Stimulated activated CD8-positive, alpha-beta memory T cell treated with anti-CD3 and anti-CD28 coated beads, Interleukin-12 subunit alpha, Interleukin-12 subunit beta, amount 100 ng/mL, for 1 hour (primary cell): ENCODE measurements at places on chromosomes 2 and 18.

DNA sequence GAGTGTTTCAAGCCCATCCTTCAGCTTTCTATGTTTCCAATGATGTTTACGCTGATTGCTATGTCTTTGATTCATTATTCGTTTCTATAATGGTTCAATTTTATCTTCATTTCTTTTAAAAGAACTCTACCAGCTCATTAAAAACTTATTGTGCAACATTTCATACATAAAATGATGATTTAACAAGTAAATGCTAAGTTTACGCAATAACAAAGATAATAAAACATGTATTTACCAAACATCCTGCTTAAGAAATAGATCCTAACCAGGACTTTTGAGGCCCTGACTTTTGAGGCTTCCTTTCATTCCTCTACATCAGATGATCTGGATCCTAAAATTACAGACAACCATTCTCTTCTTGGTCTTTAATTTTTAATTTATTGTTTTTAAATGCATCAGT, 86.5 kb upstream of the DLGAP1 start:
- DNase-seq: no peak

- DNase-seq: no peak
Observed at GRCh38 chr2:205982776-205983327, 103.1 kb downstream of the INO80D start.

GRCh38 chr2:10331027-10331701, 28.5 kb downstream of the HPCAL1 start:
- peak; percentile 47 for DNase-seq

GRCh38 chr2:24613154-24613814, 122.2 kb downstream of the NCOA1 start:
- peak; percentile 5 for DNase-seq

- no peak for DNase-seq
Observed at GRCh38 chr2:60311524-60311923, 241.9 kb downstream of the BCL11A start.

- no peak for DNase-seq
Observed at GRCh38 chr2:219531639-219532377, 11.8 kb downstream of the CHPF start.

DNA sequence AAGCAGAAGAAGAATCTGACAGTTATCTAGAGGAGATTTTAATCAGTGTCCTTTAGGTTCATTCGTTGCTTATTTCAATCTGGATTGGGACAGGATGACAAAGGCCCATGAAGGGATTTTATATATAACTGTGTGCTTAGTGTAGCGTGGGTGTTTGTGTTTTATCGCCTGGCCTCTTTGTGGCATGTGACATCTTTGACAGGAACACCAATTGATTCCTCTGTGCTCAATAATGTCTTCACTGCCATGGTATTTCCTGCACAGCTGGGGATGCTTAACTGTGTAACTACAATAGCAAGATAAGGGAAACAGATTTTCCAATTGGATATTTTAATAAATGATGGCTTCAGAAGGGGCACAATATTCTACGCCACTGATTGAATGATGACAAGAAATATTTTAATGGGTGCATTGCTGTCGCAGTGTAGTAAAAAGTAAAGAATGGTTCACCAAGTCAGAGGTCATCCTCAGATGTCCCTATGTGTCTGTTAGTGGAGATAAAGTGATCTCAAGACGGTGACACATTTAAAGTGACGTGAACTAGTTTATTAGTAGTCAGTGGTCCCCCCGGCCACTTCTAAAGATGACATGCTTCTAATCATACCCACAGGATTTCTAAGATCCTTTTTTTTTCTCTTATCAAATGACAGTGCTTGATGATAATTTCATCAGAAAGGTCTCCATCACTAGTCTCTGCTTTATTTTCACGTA, 160.4 kb downstream of the AGAP1 start:
- no peak for DNase-seq

- no peak for DNase-seq
Observed at GRCh38 chr18:46070815-46071652, 1.0 kb downstream of the PSTPIP2 start.

- DNase-seq: no peak
Observed at GRCh38 chr2:215410932-215411285, 25.0 kb downstream of the FN1 start.

- no peak for DNase-seq
Observed at GRCh38 chr2:95265182-95265581, 9.1 kb upstream of the PROM2 start.

DNA sequence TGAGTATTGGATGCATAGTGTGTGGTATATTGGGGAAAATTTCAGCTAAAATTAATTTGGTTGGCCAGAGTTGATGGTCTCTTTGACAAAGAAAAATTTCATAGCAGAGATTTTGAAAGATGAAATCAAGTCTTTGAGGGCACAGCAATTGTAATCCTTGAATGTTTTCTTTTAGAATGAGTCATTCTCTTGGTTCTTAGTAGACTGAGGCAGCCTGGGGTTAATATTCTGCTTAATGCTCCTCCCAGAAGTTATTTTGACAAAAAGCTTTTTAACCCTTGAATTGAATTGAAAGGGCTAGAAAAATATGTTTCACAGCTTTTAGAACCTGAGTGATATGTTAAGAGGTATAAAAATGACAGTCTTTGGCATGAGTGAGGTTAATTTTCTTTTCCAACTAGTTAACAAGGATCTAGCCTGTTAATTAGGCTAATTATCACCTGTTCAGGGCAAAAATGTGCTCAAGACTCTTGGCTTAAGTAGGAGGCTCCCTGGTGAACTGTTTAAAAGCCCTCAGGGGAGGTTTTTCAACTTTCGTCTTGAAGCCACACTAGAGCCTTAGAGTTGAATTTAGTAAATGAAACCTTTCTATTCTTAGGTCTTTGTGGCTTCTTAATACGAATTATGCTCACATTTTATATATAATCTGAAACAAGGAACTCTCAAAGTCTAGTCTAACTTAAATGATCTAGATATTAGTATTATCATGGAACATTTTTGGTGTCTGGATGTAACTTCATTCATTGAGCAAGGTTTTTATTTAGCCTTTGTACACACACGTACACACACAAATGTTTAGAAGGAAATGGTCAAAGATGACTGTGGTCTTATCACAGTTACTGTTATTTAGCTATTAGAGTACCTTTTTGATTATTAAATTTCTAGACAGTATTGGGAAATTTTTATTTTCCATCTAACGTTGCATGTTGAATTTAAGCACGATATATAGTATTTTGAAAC, 272.5 kb downstream of the ZNF407 start:
- DNase-seq: no peak

- no peak for DNase-seq
Observed at GRCh38 chr2:112959109-112959812, 18.5 kb upstream of the IL36G start.

DNA sequence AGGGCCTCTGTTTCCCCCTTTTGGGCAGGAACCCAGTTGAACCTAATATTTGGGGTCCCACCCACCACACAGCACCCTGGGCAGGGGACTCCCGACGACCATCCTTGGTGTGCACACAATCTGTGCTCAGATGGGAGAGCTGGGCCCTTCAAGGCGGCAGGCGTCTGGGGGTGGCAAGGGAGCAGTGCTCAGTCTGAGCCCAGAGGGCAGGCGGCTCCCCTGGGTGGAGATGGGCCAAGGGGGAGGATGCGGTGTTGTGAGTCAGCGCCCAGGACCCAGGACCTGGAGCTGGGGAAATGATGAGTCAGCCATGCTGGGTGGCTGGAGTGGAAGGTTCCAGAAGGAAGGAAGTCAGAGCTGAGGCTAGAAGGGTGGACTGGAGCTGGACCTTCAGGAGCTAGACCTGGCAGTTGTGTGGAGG, 3.8 kb downstream of the PROM2 start:
- DNase-seq: no peak

- DNase-seq: no peak
Observed at GRCh38 chr2:100905132-100905805, 85.3 kb downstream of the NPAS2 start.

- DNase-seq: no peak
Observed at GRCh38 chr2:234492717-234493485, 4.0 kb downstream of the ARL4C start.

GRCh38 chr18:51082571-51083267, 52.7 kb downstream of the SMAD4 start:
- DNase-seq: no peak

GRCh38 chr2:10171006-10171800, 48.7 kb downstream of the RRM2 start:
- DNase-seq: no peak

DNA sequence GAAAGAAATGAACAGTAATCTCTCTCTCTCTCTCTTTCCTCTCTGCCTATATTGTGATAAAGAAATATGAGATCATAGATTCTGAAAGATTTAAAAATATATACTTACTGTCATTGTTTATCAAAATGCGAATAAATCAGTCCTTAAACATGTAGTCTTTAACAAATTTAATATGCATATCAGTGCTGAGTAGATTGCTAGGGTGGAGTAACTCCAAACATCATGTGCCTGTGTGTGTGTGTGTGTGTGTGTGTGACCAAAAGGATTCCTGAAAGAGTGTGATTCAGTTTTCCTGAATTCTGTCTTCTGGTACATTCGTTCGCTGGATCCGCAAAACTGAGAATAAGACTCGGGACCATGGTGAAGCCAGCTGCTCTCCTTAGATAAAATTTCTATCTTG, 24.0 kb upstream of the DSEL start:
- no peak for DNase-seq

GRCh38 chr2:106175086-106175850, 18.8 kb downstream of the UXS1 start:
- no peak for DNase-seq
